Fibroblast of skin of left biceps (primary cell): ENCODE measurements at places on chromosomes 7 and 10.

- no peak for DNase-seq
Measured at GRCh38 chr7:104933521-104933988, 80.5 kb upstream of the KMT2E start.

- no peak for DNase-seq
Measured at GRCh38 chr10:76024460-76025123, 593.2 kb downstream of the LRMDA start.

DNA sequence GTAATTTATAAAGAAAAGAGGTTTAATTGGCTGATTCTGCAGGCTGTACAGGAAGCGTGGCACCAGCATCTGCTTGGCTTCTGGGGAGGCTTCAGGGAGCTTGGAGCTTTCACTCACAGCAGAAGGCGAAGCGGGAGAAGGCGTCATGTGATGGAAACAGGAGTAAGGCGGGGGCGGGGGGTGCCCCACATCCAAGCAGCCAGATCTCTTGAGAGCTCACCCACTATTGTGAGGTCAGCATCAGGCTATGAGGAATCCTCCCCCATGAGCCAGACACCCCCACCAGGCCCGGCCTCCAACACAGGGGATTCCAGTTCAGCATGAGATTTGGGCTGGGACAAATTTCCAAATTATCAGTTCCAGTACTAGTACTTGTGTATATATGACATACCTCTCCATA is 46.2 kb downstream of the WDR37 start:
- no peak for DNase-seq

- DNase-seq, result no peak
Measured at GRCh38 chr10:131035779-131036178, 275.7 kb downstream of the TCERG1L start.

GRCh38 chr7:82444220-82444909 is 788 bp upstream of the CACNA2D1 start:
- no peak for DNase-seq

- DNase-seq, result no peak
Measured at GRCh38 chr10:81708929-81709328, 166.1 kb upstream of the NRG3 start.

- DNase-seq, result no peak
Measured at GRCh38 chr10:93503075-93503474, 6.7 kb downstream of the CEP55 start.

DNA sequence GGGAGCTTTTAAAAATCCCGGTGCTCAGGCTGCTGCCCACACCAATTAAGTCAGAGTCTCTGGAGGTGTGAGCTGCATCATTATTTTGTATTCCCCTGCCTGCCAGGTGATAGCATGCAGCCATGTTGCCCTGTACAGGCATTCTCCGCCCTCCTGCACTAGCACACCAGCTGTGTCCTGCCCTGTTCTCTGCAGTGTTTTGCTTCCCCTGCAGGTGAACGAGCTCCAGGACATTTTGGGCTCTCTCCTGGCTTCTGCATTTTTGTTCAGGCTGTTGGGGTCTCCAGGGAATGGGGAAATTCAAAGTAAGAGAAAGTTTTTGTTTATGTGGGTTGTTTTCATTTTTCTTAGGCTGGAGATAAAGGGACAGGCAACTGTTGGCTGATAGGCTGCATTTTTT is 271.0 kb upstream of the COBL start:
- no peak for DNase-seq

DNA sequence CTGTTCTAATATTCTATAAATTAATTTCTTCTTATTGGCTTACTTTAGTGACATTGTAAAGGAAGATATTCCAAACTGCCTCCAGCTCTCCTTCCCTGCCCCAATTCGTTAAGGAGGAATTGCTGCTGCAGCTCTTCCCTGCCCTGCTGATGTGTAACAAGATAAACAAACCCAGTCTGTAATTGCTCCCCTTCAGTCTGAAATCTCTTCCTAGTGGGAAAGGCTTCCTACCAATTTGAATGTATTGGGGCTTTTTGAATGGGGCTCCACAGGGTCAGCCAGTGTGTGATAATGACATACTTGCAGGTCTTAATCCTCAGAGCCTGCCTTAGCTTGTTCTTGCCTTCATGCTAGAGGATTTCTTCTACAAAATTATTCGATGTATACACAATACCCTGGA is 849.9 kb upstream of the GHITM start:
- DNase-seq, result no peak
